ENCODE measurements at places on chromosomes 12 and 14. TPM values are rescaled to one million over a fixed set of nuclear protein-coding genes. Genes with fewer than 3 reads are reported as not detected.

MYL2 gene
- not detected for total RNA-seq

RNASE13 gene
- total RNA-seq: not detected

DIO3 gene
- total RNA-seq: not detected

SLC2A3 gene
- 47.4 TPM for total RNA-seq

PTPRR gene
- total RNA-seq: not detected

SDR9C7 gene
- total RNA-seq: not detected

GPR68 gene
- 10.4 TPM for total RNA-seq

ST8SIA1 gene
- total RNA-seq: 11.3 TPM

Data from bronchial smooth muscle cell (primary cell).